ENCODE measurements at places on chromosomes 16 and 17. TPM values are rescaled to one million over a fixed set of nuclear protein-coding genes. Genes with fewer than 3 reads are reported as not detected.

Gene ATP2A3
- total RNA-seq, result 85.7 TPM

Gene RRAD
- 0.33 TPM for total RNA-seq

Gene ABCA6
- 0.10 TPM for total RNA-seq

Gene CSH1
- not detected for total RNA-seq

Gene ARHGDIG
- total RNA-seq, result not detected

Gene TOP2A
- 244 TPM for total RNA-seq

Gene CD79B
- 28.8 TPM for total RNA-seq

Gene ABI3
- total RNA-seq, result 54.9 TPM

Gene CCL16
- total RNA-seq, result not detected

DNA sequence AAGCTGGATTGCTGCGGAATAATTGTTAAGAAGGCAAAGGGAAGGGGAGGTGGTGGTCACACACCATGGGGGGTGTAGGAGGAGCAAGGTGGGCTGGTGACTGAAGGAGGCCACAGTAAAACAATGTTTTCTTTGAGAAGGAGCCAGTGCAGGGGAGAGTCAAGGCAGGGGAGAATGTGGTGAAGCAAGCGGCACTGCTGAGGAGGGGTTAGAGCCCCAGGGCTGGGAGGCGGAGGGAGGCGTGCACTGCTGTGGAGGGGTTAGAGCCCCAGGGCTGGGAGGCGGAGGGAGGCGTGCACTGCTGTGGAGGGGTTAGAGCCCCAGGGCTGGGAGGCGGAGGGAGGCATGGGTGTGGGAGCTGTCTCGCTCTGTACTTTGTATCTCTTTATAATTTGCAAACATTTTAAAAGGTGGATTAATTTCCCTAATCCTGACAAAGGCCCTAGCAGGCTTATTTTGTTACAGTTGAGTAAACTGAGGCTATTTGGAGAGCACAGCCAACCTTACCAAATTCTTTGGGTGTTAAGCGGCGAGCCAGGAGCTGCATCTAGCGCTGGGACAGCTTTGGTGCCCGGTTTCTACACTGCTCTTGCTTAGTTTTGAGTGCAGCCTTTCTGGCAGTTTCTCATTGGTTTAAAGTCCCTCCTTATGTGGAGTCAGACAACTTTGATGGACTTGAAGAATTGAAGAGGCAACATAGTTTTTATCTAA, 20.9 kb downstream of the RPTOR start:
- H3K4me1 ChIP-seq, result peaks cover 15% of the 10 kb centered on the region
- no peaks in the 10 kb centered on the region for H3K27me3 ChIP-seq
- DNase-seq, result no peak
- no peak overlapping the region for H3K27ac ChIP-seq
- H3K36me3 ChIP-seq, result peaks cover 9% of the 10 kb centered on the region

GRCh38 chr17:12007466-12007865, 10.2 kb upstream of the ZNF18 start:
- peaks cover 5% of the 10 kb centered on the region for H3K27me3 ChIP-seq
- DNase-seq, result no peak
- peaks cover 3% of the 10 kb centered on the region for H3K4me1 ChIP-seq
- no peak overlapping the region for H3K27ac ChIP-seq
- H3K36me3 ChIP-seq, result no peaks in the 10 kb centered on the region
- no peak overlapping the region for H3K4me3 ChIP-seq

DNA sequence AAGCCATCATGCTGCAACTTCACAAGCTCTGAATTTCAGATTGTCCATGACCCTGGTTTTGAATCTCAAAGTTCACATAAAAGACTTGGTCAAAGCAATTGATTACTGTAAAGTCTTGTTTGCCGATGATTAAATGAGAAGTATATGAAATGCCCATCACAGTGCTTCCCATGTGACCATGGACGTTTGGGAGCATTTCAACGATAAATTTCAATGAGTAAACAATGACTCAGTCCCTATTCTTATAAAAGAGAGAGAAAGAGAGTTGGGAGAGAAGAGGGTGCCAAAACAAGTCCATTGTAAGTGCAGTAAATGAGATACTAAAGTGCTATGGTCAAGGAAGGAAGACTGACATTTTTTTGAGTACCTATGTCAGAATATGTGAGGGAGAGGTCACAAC, 276.9 kb downstream of the SOX9 start:
- H3K4me3 ChIP-seq, result no peak overlapping the region
- no peak overlapping the region for H3K27ac ChIP-seq
- no peak for DNase-seq
- no peaks in the 10 kb centered on the region for H3K4me1 ChIP-seq
- no peaks in the 10 kb centered on the region for H3K27me3 ChIP-seq
- no peaks in the 10 kb centered on the region for H3K36me3 ChIP-seq

DNA sequence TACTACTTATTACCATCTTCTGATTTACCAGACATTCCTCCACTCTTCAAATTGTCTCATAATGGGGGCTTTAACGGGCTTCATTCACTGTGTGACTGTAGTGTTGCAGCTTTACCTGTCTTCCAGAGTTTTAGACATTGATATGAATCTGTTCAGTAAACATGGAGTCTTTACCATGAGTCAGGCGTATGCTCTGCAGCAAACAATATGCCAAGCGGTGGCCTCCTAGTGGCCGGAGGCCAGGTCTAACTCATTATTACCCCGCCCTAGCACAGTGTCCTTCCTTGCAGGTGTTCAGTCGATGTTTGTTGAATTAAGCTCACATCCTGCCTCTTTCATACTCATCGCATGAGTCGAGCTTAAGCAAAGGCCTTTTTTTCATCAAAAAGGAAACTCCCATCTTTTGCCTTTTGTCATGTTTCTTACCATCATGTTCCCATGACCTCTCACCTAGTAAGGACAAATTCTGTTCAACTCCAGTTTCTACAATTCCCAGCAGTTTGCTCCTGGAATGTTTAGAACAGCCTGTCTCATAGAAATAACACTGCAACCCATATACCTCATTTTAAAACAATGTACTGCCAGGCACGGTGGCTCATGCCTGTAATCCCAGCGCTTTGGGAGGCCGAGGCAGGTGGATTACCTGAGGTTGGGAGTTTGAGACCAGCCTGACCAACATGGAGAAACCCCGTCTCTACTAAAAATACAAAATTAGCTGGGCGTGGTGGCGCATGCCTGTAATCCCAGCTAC, 39.4 kb downstream of the TUBD1 start:
- H3K36me3 ChIP-seq, result peaks cover 2% of the 10 kb centered on the region
- H3K27ac ChIP-seq, result peak overlapping the region; percentile 51
- no peaks in the 10 kb centered on the region for H3K27me3 ChIP-seq
- no peak overlapping the region for H3K4me3 ChIP-seq
- peak; percentile 53 for DNase-seq
- H3K4me1 ChIP-seq, result peaks cover 43% of the 10 kb centered on the region

GRCh38 chr17:15377616-15378015, 36.2 kb upstream of the TEKT3 start:
- no peak overlapping the region for H3K27ac ChIP-seq
- H3K27me3 ChIP-seq, result no peaks in the 10 kb centered on the region
- H3K4me1 ChIP-seq, result no peaks in the 10 kb centered on the region
- no peaks in the 10 kb centered on the region for H3K36me3 ChIP-seq
- H3K4me3 ChIP-seq, result no peak overlapping the region

- DNase-seq, result no peak
- H3K27me3 ChIP-seq, result no peaks in the 10 kb centered on the region
- H3K4me3 ChIP-seq, result no peak overlapping the region
- peaks cover 4% of the 10 kb centered on the region for H3K4me1 ChIP-seq
- H3K27ac ChIP-seq, result no peak overlapping the region
These were observed 18.8 kb downstream of the TANC2 start for GRCh38 chr17:62984801-62985200.

- H3K27me3 ChIP-seq, result peaks cover 19% of the 10 kb centered on the region
- no peak overlapping the region for H3K4me3 ChIP-seq
- no peak overlapping the region for H3K27ac ChIP-seq
- H3K4me1 ChIP-seq, result peaks cover 9% of the 10 kb centered on the region
- DNase-seq, result no peak
- no peaks in the 10 kb centered on the region for H3K36me3 ChIP-seq
These were observed 16.0 kb downstream of the HOXB4 start for GRCh38 chr17:48561884-48562810.

GRCh38 chr17:1001640-1002411, 4.9 kb downstream of the TIMM22 start:
- H3K4me3 ChIP-seq, result no peak overlapping the region
- no peak overlapping the region for H3K27ac ChIP-seq
- peaks cover 18% of the 10 kb centered on the region for H3K36me3 ChIP-seq
- no peak for DNase-seq
- H3K27me3 ChIP-seq, result no peaks in the 10 kb centered on the region

GRCh38 chr17:66715745-66716156, 119.2 kb upstream of the CACNG5 start:
- peaks cover 21% of the 10 kb centered on the region for H3K36me3 ChIP-seq
- H3K4me3 ChIP-seq, result no peak overlapping the region
- no peaks in the 10 kb centered on the region for H3K27me3 ChIP-seq
- no peak for DNase-seq
- H3K4me1 ChIP-seq, result peaks cover 17% of the 10 kb centered on the region

GRCh38 chr17:43125967-43126910, 1.1 kb upstream of the BRCA1 start:
- no peaks in the 10 kb centered on the region for H3K27me3 ChIP-seq
- peak; percentile 16 for DNase-seq
- peaks cover 22% of the 10 kb centered on the region for H3K4me1 ChIP-seq
- H3K36me3 ChIP-seq, result peaks cover 57% of the 10 kb centered on the region
- H3K4me3 ChIP-seq, result peak overlapping the region; percentile 100

- H3K36me3 ChIP-seq, result no peaks in the 10 kb centered on the region
- peak within 1 kb of the TSS; percentile 60 for H3K4me3 ChIP-seq
- peak; percentile 65 for DNase-seq
- peaks cover 48% of the 10 kb centered on the region for H3K4me1 ChIP-seq
These were observed at the start of gene CIITA for GRCh38 chr16:10876799-10877341. CIITA (plus strand) TSS chr16:10877202; CDS start chr16:10877331, 129 bp downstream.

DNA sequence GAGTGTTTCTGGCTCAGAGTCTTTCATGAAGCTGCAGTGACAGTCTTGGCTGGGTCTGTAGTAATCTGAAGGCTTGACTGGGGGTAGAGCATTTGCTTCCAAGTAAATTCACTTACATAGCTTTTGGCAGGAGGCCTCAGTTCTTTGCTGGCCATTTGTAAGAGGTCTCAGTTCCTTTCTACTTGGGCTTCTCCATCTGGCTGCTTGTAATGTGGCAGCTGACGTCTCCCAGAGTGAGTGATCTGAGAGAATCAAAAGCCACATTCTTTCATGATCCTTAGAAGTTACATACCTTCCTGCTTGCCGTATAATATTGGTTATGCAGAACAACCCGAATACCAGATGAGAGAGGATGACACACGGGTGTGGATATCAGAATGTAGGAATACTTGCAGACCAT, 39.8 kb downstream of the NF1 start:
- no peak overlapping the region for H3K27ac ChIP-seq
- no peaks in the 10 kb centered on the region for H3K27me3 ChIP-seq
- peaks cover 14% of the 10 kb centered on the region for H3K36me3 ChIP-seq

GRCh38 chr16:80330803-80331202, 210.0 kb upstream of the DYNLRB2 start:
- no peak for DNase-seq
- no peaks in the 10 kb centered on the region for H3K4me1 ChIP-seq
- no peak overlapping the region for H3K27ac ChIP-seq
- H3K4me3 ChIP-seq, result no peak overlapping the region
- H3K36me3 ChIP-seq, result no peaks in the 10 kb centered on the region

DNA sequence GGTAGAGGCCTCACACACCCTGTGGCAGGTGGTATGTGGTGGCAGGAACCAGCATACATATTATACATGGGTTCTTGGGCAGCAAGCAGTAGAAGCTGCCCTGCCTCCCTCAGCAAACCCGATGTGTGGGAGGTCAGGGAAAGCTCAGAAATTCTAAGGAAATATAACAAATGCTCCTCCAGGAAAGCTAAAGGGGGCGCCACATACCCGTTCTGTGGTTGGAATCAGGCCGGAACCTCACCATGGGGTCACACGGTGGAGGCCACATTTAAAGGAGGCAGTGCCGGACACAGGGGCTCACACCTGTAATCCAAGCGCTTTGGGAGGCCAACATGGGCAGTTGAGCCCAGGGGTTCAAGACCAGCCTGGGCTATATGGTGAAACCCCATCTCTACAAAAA, 12.4 kb upstream of the KATNB1 start:
- H3K4me1 ChIP-seq, result no peaks in the 10 kb centered on the region
- H3K27me3 ChIP-seq, result peaks cover 6% of the 10 kb centered on the region
- no peak overlapping the region for H3K4me3 ChIP-seq
- H3K36me3 ChIP-seq, result no peaks in the 10 kb centered on the region
- no peak for DNase-seq

DNA sequence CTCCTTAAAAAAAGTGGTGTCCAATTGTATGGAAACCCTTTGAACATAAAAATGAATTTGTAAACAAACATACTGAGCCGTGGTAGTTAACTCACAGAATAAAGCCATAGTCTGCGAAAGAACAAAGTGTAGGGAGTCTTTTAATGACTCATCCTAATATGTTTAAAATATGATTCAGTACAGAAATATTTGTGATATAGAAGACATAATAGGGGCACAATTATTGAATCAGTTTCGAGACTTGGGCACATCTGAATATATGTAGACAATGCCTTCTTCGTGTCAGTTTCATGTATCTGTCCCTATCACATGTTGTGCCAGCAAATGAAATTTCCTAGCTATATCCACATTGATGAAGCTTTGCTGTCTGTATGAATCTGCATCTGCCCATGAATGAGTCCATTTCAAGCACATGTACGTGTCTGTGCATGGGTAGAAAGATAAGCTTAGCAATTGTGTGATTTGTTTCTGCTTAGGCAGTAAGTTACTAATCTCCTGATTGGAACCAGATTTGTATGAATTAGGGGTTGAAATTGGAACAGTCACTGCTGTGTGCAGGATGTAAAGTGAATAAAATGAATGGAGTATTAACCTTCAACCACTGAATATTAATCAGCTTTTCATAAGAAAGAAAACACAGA, 112.5 kb upstream of the SOX9 start:
- H3K27ac ChIP-seq, result no peak overlapping the region
- H3K27me3 ChIP-seq, result peaks cover 6% of the 10 kb centered on the region
- no peaks in the 10 kb centered on the region for H3K36me3 ChIP-seq
- H3K4me1 ChIP-seq, result no peaks in the 10 kb centered on the region

DNA sequence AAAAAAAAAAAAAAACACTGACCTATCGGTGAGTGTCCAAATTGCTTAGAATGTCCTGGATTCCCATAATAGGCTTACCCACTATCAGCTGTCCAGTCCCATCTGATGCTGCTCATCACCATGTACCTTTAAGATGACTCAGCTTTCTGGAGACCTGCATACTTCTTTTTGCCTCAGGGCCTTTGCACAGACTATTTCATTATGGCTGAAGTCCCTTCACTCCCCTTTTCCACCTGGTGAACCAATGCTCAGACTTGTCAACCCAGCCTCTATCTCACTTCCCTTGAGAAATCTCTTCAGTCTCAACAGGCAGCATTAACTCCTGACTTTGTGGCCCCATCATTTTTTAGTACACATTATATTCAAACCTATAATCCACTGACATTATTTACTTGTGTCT, 29.7 kb upstream of the NUDT7 start:
- H3K36me3 ChIP-seq, result no peaks in the 10 kb centered on the region
- no peak overlapping the region for H3K27ac ChIP-seq
- H3K4me3 ChIP-seq, result no peak overlapping the region
- H3K27me3 ChIP-seq, result peaks cover 24% of the 10 kb centered on the region
- no peaks in the 10 kb centered on the region for H3K4me1 ChIP-seq
